Left renal pelvis (tissue), 4 donors: ENCODE measurements at places on chromosomes 11 and 22. TPM values are rescaled to one million over a fixed set of nuclear protein-coding genes. Genes with fewer than 3 reads are reported as not detected.

Gene RRAS2
- 51.3 TPM for polyA plus RNA-seq

Gene PLA2G3
- polyA plus RNA-seq, result 0.20 TPM

Gene MUC6
- 10.6 TPM for polyA plus RNA-seq

Gene UPK3A
- 1.8 TPM for polyA plus RNA-seq

DNA sequence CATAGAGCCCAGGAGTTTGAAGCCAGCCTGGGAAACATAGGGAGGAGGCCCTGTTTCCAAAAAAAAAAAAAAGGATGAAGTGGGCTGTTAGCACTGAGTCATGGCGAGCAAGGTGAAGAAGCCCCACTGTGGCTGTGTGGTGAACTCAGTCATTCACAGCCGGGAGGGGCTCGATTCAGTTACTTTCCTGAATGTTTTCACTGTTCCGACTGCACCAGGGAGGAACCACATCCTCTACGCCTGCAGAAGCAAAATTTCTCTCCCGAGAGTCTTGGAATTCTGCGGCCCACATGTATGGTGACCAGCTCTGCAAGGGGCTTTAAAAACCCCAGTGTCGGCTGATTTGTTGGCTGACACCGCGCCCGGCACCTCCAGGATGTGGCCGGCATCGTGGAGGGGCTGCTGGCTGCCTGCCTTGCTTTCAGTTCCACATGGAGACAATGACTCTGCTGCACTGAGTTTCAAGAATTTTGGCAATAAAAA lies 27.8 kb upstream of the GRAMD4 start:
- no peak for DNase-seq

- no peak for DNase-seq
Measured at GRCh38 chr11:93648158-93648557, 13.3 kb upstream of the CEP295 start.

DNA sequence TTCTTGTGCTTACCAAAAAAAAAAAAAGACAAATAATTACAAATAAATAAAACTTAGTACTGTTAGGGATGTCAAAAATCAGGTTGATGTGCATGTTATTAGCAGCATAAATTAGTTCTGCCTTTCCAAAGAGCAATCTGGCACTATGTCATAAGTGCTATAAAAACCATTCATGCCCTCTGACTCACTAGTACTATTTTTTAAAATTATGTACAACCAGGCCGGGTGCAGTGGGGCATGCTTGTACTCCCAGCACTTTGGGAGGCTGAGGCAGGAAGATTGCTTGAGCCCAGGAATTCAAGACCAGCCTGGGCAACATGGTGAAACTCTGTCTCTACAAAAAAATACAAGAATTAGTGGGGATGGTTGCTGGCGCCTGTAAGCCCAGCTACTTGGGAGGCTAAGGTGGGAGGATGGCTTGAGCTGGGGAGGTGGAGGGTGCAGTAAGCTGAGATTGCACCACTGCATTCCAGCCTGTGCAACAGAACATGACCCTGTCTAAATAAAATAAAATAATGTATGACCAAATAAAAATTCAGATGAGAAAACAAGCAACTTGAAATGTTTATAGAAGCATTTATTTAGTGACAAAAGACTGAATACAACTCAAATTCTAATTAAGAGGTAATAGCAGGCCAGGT lies 25.3 kb downstream of the UEVLD start:
- no peak for DNase-seq
